ENCODE measurements at places on chromosomes 16 and 17. TPM values are rescaled to one million over a fixed set of nuclear protein-coding genes. Genes with fewer than 3 reads are reported as not detected.

The CCL22 gene
- not detected for total RNA-seq

The TBC1D3L gene
- total RNA-seq: 1.0 TPM

The GPS1 gene
- total RNA-seq: 116 TPM

The ADCY9 gene
- 14.7 TPM for total RNA-seq

The C17orf50 gene
- not detected for total RNA-seq

The COG8 gene
- 36.8 TPM for total RNA-seq

The DNASE1L2 gene
- 6.4 TPM for total RNA-seq

The CD300E gene
- not detected for total RNA-seq

The KRTAP4-5 gene
- total RNA-seq: not detected

The HLF gene
- total RNA-seq: 0.16 TPM

The ACE gene
- 7.0 TPM for total RNA-seq

The SLC5A10 gene
- not detected for total RNA-seq

The MKS1 gene
- 8.1 TPM for total RNA-seq

The PRR35 gene
- not detected for total RNA-seq

The C17orf78 gene
- total RNA-seq: not detected

The STH gene
- total RNA-seq: not detected

The HCRT gene
- total RNA-seq: not detected

The CDK5R1 gene
- total RNA-seq: 1.4 TPM

The TENT4B gene
- 4.8 TPM for total RNA-seq

The ARHGAP44 gene
- 1.1 TPM for total RNA-seq

The FBXW10 gene
- not detected for total RNA-seq

The FOXC2 gene
- total RNA-seq: 0.32 TPM

The ZP2 gene
- not detected for total RNA-seq

The SLFN13 gene
- total RNA-seq: 1.8 TPM

The SARM1 gene
- total RNA-seq: 7.8 TPM

The CRHR1 gene
- total RNA-seq: under 0.01 TPM

The CCDC144A gene
- 0.39 TPM for total RNA-seq

The CASKIN2 gene
- 6.7 TPM for total RNA-seq

The CACNG3 gene
- total RNA-seq: not detected

The NTN3 gene
- 1.2 TPM for total RNA-seq

The PSMC3IP gene
- total RNA-seq: 7.6 TPM

The LGALS9 gene
- 5.1 TPM for total RNA-seq

The DCXR gene
- 86.3 TPM for total RNA-seq

The SLFN14 gene
- not detected for total RNA-seq

Data from epithelial cell of alveolus of lung (primary cell).